RPMI7951 (cell line): ENCODE measurements at places on chromosomes 7 and 10. TPM values are rescaled to one million over a fixed set of nuclear protein-coding genes. Genes with fewer than 3 reads are reported as not detected.

The ZNF783 gene
- total RNA-seq: 2.2 and 4.1 TPM in 2 replicates

The CWF19L1 gene
- total RNA-seq: 31.2 and 36.9 TPM in 2 replicates

The RASSF4 gene
- 6.8 and 11.1 TPM in 2 replicates for total RNA-seq

The ZNF248 gene
- total RNA-seq: 5.9 and 6.9 TPM in 2 replicates

The TMEM176B gene
- not detected in 2 replicates for total RNA-seq

- no peak for DNase-seq
Measured at GRCh38 chr7:148306759-148307158, 283.8 kb upstream of the C7orf33 start.

DNA sequence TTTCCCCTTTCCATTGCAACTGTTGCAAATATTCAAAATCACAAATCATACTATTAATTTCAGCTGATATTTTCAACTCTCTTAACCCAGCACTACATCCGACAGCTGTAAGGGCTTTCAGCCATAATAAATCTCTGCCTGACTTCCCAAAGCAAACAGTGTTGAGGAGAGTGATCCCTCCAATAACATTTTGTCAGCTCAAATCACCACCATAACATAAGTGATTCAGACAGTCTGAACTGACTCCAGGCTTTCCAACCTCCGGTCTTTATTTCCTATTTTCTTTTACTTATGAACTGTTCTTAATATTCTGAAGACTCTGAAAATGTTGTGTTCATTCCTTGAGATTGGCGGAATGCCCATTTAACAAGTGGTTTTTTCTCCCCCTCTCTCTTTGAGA is 1085.9 kb downstream of the GATA3 start:
- no peak for DNase-seq

DNA sequence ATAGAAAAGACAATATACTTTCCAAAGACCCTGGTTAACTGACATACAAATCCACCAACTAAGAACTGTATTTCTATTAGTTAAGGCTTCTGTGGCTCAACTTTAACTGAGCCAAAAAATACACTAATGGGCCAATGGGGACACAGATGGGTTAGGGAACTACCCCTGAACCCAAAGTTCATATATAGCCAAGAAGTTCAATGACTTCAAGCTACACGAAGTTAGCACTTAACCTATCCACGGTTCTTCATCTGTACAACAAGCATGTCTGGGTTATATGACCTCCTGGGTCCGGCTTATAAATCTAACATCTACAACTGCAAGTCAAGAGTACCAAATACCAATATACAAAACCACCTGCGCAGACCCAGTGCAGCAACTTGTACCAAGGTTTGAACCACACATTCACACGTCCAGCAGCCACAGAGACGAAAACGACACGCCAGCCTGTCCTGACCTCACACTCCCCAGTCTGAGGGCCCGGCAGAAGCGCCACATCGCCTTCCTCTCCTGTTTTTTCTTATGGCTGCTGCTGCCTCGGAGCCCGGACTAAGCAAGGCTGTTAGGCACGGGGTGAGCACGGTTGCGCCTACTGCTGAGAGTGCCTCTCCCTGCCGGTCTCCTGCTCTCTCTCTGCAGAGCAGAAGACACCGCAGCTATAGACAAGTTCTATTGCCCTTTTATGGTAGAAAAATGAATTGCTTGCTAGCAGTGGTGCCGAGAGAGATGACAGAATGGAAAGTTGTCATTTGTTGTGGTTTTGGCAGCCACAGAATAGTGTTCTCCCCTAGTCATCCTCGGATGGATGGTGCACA is 86.3 kb downstream of the RNF216 start:
- DNase-seq: peak; percentile 98

DNA sequence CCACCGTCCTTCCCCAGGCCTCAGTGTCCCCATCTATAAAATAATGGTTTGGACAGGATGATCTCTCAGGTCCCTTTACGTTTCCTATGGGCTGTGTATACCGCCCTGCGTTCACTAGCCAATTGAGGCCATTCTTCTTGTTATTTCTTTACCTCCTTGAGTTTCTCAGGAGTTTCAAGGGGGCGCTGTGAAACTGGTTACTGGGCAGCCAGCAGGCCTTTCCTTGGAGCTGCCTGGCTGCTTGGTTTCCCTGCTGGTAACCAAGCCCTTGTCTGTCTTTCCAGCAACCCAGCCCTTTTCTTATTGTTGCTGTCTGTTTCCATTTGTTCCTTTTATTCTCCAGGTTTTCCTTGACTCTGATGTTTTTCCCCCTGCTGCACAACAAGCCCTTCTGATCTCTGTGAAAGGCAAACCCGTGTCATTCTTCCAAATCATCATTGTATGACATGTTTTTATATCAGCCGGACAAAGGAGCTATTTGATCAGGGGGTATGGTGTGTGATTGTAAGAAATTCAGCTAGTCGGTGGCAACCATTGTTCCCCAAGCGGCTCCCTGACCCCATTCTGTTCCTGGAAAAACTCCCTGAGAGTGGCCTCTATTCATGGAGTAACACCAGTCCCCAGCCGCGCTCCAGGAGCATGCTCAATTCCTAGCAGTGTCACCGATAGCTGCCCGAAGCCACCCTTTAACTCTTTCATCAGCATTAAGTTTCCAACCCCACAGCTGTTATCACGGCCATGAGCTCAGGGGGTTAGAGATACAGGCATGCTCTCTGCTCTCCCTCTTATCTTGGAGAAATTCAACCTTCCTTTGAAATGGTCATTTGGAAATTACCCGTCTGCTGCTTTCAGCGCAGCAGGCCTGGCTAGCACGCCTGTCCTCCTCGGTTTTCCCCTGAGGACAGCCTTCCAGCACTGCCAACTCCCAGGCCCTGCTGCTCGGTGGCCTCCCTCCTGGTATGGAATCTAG is 26.6 kb downstream of the FGF8 start:
- no peak for DNase-seq

DNA sequence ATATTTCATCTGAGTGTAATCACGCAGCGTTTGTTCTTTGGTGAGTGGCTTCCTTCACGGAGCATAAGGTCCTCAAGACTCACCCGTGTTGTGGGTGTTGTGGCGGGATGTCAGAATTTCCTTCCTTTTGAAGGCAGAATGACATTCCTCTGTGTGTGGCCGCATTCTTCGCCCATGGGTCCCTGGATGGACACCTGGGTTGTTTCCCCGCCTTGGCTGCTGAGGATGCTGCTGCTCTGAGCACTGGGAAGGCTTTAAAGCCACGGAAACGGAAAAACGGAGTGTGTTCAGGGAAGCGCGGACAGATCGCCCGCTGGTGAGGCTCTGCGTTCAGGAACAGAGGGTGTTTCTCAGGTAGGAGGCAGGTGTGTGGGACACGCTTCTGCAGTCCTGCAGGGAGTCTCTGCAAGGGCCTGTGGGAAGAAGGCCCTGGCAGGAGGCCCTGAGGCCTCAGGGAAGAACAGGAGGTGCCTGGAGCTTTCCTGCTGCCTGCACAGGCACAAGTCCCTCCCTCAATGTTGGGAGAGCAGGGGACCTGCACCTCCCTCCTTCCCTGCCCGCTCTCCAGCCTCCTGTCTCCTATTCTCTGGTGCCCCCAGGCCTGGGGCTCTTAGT is 35.7 kb upstream of the SHH start:
- DNase-seq: no peak

DNA sequence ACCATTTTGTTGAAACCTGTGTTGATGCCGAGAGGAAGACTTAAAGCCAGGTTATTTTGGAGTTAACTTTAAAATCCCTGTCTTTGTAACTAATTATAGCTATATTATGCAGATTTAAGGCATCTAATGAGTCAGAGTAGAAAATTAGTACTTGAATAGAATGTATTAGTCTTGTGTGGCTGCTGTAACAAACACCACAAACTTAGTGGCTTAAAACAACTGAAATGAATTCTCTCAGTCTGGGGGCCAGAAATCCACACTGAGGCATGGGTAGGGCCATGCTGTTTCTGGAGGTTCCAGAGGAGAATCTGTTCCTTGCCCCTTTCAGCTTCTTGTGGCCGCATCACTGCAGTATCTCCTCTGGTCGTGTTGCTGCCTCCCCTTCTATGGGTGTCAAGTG is 8.5 kb upstream of the KLF6 start:
- no peak for DNase-seq

- DNase-seq: no peak
Measured at GRCh38 chr7:86257894-86258293, 385.8 kb upstream of the GRM3 start.

DNA sequence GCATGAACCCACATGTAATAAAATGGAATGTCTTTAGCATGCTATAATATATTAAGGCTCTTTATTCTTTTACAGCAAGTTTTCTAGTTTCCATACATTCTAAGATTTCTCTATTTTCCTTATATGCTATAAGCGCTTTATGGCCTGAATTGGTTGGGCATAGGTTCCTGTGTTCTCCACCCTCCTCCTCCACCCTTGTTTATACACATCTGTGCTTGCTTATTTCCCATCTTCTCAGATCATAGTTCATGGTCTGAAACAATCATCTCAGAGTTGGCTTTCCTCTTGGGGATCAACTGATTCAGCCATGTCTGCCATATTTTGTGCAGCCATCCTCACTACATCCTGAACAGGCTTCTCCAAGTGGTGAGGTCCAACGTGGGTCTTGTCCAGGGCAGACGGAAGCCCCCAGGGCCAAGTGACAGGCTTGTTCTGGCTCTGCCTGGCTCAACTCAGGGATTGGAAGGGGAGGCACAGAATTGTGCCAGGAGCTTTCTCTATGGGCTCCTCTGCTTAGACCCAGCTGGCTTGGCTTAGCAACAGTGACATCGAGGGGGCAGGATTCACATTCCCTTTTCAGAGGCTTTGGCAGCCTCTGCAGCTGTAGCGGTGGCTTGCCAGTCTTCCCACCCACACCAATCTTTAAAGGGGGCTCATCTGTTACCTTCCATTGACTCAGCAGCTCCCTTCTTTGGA is 327.3 kb downstream of the PTEN start:
- DNase-seq: no peak

- DNase-seq: no peak
Measured at GRCh38 chr7:105693576-105693975, 112.3 kb upstream of the EFCAB10 start.

DNA sequence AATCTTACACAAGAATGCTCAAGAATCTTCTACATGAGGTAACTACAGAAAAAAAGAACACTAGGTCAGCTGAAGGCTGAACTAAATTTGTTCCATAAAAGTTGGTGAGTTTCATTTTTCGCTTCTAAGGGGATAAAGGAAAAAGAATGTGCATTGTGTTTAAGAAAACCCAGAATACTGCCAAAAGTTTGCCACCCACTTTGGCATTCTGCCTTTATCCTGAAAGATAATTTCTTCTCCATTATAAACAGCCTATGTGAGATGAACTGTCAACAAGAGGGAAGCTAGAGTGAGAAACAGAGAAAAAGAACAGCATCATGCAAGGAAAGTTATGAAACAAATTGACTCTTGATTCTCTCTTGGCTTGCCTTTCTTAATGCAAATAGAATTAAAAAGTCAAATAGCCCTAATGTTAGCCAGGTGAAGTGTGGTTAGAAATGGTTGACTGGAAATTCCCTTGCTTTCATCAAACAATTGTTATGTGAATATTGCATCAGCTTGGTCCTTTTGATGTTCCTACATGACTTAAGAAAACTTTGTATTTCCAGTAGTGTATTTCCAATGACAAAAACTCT is 25.8 kb downstream of the STEAP1 start:
- DNase-seq: peak; percentile 42

DNA sequence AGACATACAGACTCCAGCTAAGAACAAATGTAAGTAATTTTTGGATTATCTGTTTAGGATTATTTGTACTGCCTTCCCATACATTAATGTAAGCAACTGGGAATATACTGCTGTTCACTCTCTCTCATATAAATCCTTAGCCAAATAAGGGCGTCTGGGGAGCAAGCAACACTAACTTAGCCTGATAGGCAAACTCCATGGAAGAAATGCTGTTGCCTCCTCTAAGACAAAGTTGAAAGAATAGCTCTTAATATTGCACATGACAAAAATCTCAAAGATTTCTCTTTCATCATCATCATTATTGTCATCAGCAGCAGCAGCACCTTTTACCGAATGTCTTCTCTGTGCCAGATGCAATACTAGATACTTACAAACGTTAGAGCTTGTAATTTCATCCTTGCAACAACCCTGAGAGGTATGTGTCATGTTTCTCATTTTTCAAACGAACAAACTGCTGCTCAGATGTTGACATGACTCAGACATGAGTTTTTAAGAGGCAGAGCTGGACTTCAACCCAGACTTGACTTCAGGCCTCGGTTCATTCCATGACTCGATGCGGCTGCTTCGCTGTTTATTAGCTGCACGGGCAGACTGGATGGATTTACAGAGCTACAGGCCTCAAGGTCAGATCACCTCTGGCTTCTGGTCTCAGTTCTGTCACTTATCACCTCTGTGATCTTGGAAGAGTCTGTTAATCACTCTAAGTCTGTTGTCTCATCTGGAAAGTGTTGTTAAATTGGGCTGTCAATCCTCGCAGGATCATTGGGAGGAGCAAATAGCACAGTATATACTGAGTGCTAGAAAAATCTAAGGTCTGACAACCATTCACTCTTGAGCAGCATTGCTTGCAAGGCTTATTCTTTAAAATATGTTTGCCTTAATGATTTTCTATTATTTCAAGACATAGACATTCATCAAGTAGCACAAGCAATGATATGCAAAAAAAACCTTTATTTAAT is 126.3 kb upstream of the CELF2 start:
- no peak for DNase-seq

DNA sequence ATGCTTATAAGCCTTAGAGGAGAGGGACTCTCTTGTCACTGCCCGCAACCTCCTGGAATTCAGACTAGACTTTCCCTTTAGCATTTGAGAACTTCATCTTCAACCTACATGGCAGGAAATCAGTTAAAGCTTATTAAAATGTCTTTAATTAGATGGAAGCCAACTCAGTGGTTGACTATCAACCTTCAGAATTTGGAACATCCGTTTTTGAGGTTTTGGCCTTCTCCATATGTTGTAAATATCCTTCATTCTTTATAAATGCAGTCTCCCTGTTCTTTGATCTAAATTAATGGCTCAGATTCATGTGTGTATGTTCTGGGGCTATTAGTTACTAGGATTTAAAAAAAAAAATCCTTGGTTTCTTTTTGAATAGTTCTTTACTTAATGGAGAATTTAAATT is 85.0 kb downstream of the ANKRD61 start:
- no peak for DNase-seq

GRCh38 chr10:133158756-133159610 is 1.0 kb upstream of the KNDC1 start:
- DNase-seq: peak; percentile 38

DNA sequence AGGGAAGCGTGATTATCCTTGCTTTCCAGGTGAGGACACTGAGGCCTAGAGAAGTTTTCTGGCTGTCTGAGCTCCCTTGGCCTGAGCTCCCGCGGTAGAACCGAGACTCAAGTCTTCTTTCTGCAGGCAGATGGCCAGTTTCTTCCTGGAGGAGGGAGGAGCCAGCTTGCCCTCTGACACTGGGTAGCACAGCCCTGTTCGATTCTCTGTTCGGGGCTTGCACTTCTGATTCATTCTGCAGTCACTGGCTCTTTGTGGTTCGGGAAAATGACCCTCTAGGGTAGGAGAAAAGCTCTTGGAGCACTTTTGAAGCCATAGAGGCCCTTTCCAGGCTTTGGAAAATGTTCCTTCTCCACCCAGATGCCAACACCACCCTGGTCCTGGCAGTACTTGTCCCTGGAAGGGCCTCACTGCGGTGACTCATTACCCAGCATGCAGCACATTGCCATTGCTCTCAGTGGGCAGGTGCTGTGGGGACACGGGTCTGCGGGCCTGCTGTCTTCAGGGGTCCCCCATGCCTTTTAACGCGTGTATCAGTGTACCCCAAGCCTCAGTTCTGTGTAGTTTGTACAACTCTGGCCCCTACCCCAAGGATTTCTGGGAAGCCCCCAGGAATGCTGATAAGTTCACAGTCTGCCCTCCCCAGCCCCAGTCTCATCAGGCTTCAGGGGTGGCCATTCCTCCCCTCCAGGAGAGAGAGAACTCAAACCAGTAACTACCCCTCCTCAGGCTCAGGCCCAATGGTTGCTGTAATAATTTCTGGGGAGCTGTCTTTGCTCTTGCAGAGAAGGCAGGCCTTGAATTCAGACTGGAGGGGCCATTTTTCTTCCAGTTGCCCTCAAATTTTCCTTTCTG is 11.9 kb downstream of the CHST3 start:
- DNase-seq: peak; percentile 91
